ENCODE measurements at places on chromosomes 12 and 14.
A peak's percentile ranks its signal among the peaks of the same experiment; 100 is the strongest.

DNA sequence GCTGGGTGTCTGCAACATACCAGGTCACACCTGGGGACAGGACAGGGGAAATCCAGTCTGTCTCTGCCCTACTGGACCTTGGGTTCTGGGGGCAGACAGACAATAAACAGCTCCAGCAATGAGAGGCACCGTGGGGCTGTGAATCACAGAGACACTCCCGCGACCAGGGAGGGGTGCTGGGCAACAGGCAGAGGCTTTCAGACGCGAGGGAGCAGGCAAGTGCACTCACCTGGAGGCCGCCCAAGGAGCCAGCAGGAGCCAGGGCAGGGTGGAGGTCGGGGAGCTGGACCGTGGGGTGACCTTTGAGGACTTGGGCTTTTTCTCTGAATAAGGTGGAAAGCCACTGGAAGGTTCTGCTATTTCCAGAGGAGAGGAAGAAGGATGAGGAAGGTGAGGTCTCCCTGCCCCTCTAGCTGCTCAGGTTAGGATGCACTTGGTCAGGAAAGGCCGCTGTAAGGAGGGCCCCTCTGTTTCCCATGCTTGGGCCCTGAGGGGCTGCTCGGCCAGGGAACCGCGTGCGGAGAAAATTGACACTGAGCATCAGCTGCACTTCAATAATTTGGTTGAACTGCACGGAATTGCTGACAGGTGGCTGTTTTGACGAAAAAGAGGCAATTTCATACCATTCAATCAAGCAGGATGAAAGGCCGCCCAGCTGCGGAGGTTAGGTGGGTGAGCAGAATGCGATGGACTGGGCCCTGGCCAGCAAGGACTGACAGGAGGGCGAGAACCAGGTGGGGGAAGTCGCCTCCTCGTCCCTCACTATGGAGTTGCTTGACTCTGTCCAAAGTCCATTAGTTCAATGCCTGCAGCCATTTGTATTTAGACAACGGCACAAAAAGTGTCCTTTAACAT is 42.2 kb downstream of the JAG2 start:
- H3K4me1 ChIP-seq: no peaks in the 10 kb centered on the region
- H3K27me3 ChIP-seq: no peaks in the 10 kb centered on the region
- DNase-seq: peak; percentile 9
- H3K36me3 ChIP-seq: no peaks in the 10 kb centered on the region

GRCh38 chr14:74670726-74671411 is 42.0 kb downstream of the AREL1 start:
- peak overlapping the region; percentile 54 for H3K27ac ChIP-seq
- no peaks in the 10 kb centered on the region for H3K36me3 ChIP-seq
- H3K4me3 ChIP-seq: no peak overlapping the region
- H3K4me1 ChIP-seq: no peaks in the 10 kb centered on the region

DNA sequence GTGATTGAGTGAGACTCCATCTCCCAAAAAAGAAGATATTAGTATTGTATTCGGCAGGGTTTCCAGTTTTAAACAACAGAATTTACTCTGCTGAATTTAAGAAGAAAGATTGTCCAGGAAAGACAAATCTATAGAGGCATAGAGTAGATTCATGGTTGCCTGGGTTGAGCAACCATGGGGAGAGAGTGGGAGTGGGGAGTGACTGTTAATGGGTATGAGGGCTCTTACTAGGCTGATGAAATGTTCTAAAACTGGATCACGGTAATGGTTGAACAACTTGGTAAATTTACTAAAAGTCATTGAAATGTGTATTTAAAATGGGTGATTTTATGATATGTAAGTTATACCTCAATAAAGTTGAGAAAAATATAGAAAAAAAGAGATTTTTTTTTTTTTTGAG is 13.9 kb upstream of the C12orf76 start:
- H3K4me1 ChIP-seq: no peaks in the 10 kb centered on the region
- no peaks in the 10 kb centered on the region for H3K36me3 ChIP-seq
- H3K27me3 ChIP-seq: no peaks in the 10 kb centered on the region
- no peak overlapping the region for H3K27ac ChIP-seq

- H3K27ac ChIP-seq: no peak overlapping the region
- no peak for DNase-seq
- no peaks in the 10 kb centered on the region for H3K27me3 ChIP-seq
Measured at GRCh38 chr14:92702441-92702918, 45.9 kb downstream of the LGMN start.

GRCh38 chr12:88202500-88202899 is 60.4 kb downstream of the TMTC3 start:
- no peaks in the 10 kb centered on the region for H3K36me3 ChIP-seq
- H3K4me3 ChIP-seq: no peak overlapping the region
- DNase-seq: no peak
- no peaks in the 10 kb centered on the region for H3K27me3 ChIP-seq
- no peaks in the 10 kb centered on the region for H3K4me1 ChIP-seq
